ENCODE measurements at places on chromosomes 1 and 21.

DNA sequence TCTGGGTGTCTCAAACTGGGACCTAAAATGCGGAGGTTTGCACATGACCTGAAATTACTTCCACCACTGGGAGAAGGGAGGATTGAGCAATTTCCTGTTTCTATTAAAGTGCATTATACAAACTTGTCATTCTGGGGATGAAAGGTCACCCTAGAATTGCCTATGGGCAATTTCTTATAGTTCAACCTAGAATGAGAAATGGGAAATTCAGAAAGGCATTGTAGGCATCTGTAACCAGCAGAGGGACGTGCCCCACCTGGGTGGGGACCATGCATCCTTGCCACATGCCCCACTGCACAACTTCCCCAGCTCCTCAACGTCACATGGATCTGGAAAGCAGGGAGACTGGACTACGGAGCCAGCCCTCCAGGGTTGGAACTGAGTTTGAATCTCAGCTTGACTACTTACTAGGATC lies 47.0 kb downstream of the MRPL39 start:
- peak; percentile 26 for DNase-seq

DNA sequence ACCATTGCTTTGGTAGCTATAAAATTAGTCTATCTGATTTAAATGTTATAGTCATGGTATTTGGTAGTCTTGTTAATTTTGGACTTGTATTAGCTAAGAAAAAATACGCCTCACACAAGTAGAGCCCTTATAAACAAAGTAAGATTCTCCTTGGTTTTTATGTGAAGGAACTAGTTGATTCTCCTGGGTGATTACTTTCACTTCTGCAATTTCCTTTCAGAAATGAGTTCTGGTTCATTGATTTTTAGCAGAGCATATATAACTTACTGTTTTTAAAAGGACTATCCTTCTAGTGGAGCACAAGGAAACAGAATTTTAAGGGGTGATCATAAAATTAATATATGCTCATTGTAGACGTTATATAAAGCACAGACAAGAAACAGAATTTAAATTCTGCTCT lies 120.1 kb downstream of the BACH1 start:
- no peak for DNase-seq

DNA sequence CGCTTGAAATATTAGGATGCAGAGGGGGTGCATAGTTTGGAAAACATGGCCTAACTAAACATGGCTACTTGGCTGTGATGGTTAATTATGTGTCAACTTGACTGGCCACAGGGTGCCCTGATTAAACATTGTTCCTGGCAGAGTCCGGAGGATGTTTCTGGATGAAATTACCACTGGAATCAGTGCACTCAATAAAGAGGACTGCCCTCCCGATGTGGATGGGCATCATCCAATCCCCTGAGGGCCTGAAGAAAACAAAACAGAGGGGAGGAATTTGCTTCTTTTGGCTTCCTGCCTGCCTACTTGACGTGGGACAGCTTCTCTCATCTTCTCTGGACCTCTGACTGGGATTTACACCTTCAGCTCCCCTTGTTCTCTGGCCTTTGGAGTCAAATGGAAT lies 79.1 kb upstream of the KCNE2 start:
- no peak for DNase-seq

GRCh38 chr1:27662707-27663393 lies 9.1 kb downstream of the IFI6 start:
- peak; percentile 91 for DNase-seq

DNA sequence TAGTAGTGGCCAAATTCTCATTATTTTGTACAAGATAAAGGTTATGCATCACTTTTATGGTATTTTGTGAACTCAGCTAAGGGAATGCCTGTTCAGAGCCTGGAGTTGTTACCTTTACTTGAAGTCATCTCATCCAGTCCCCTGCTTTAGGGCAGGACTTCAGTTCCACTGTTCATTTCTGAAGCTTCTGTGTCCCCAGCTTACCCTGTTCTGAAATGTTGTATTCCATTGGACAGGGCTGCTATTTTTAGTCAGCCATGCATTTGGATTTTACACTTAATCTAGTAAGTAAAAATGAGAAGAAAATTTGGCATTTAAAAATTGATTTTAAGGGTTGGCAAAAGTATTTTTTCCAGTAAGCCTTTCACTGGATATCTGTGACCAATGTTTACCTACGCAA lies 11.6 kb upstream of the C4BPB start:
- no peak for DNase-seq

DNA sequence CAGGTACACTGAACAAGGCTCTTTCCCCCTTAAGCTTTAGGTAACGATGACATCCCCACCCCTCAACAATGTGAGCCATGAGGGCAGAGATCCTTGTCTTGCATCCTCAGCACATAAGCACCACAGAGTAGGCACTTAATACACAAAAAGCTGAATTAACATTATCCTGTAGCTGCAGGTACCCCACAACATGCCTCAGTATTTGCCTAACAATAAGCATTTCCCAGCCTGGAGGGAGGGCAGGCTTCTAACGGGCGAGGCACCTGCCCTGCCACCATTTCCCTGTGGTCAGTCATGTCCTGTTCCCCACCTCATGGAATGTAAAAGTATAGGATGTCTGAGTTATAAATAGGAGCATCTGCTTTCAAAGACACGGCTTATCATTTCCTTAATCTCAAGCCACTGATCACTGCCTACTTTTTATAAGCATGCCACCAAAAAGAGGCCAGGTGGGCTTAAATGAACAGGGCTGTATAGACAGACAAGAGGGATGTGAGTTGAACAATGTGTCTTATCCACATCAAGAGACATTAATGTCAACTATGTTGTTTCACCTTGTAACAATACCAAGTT lies 3.4 kb downstream of the CAPZB start:
- no peak for DNase-seq

- DNase-seq = no peak
Observed at GRCh38 chr1:91707890-91708218, 178.1 kb downstream of the TGFBR3 start.

GRCh38 chr1:198263186-198263585 lies 106.4 kb downstream of the NEK7 start:
- no peak for DNase-seq
